ENCODE measurements at places on chromosomes 3 and 15.

DNA sequence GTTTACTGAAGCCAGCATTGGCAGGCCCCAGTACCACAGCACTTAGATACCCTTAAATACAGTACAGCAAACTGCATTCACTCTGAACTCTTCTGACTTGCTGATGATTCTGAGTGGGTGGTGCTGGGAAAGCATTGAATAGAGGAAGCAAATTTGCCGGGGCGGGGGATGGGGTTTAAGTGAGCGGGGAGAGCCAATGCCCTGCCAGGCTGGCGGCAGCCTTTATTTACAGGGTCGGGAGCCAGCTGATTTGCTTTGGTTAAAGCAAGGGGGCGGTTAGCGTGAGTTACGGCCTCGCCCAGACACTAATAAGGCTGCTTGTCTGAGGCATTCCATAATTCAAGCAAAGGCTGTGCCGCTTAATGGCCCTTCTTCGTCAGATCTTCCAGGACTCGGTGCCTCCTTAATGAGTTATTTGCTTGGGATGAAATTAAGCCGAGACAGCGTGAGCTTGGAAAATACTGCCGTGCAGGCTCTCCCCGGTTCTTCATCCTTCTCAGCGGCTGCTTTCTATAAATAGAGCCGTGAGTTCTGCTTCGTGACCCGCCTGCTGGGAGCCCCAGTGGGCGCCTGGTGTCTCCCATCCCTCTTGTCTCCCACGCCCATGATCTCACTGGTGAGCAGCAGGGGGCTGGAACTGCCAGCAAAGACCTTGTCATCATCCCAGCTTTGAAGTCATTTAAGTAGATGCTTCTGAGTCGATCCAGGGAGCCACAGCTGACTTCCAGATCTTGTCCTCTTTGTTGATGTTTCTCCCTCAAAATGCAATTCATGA is 25.8 kb downstream of the SPSB4 start:
- no peak for DNase-seq

DNA sequence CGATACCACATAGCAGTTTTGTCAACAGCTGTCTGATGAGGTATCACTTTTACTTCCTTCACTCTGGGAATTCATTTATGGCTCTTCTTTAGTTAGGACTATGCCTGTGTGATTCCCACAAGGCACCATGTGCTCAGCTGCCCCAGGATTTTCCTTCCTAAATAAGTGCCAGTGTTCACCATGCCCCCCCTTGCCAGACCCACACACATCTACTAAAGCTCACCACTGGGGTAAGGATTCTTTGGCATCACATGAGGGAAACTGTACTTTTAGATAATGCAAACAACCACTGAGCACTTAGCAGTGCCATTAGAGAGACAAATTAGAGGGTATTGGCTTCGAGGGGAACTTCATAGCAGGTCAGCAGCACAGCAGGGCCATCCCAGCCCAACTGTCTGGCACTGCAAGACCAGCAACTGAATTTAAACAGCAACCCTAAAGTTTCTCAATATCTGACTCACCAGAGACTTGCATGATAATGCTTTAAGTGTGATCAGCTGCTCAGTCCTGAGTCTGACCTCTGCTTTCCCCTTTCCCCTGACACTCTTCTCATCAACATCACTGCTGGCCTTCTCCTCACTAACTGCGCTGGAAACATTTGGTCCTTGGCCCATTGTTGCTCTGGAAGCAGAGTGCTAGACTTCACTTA is 114.3 kb downstream of the STAC start:
- no peak for DNase-seq

GRCh38 chr15:57591822-57592367 is at the start of gene MYZAP:
Gene MYZAP, plus strand, starts transcription at chr15:57591904. Its CDS starts 131 bp downstream, at chr15:57592035.
- no peak for DNase-seq

DNA sequence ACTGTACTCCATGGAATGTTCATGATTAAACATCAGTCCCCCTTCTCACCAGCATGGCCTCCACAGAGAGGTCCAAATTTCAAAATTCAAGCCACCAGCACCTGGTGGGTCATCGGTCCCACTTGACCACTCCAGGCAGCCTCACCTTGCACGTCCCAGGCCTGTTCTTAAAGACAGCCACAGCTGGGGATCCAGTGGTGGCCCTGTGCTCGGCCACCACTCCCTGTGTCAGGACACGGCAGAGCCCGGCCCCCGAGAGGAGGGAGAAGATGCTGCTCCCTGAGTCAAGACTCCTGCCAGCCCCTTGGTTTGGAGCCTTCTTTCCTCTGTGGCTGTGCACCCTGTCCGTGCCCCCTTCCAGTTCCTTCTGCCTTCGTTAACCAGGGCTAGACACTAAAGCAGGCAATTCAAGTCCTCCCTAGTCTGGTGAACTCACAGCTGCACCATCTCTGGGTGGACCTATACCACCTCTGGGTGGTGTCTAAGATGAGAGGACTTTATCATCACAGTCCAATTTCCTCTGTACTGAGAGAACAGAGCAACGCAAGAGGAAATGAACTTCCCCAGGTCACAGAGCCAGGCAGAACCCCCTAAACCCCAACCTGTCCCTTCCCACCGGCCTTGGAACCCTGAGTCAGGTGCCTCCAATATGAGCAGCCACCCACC is 97.1 kb downstream of the MEGF11 start:
- no peak for DNase-seq

- no peak for DNase-seq
These were observed 3.1 kb upstream of the EXOG start for GRCh38 chr3:38493031-38493430.

DNA sequence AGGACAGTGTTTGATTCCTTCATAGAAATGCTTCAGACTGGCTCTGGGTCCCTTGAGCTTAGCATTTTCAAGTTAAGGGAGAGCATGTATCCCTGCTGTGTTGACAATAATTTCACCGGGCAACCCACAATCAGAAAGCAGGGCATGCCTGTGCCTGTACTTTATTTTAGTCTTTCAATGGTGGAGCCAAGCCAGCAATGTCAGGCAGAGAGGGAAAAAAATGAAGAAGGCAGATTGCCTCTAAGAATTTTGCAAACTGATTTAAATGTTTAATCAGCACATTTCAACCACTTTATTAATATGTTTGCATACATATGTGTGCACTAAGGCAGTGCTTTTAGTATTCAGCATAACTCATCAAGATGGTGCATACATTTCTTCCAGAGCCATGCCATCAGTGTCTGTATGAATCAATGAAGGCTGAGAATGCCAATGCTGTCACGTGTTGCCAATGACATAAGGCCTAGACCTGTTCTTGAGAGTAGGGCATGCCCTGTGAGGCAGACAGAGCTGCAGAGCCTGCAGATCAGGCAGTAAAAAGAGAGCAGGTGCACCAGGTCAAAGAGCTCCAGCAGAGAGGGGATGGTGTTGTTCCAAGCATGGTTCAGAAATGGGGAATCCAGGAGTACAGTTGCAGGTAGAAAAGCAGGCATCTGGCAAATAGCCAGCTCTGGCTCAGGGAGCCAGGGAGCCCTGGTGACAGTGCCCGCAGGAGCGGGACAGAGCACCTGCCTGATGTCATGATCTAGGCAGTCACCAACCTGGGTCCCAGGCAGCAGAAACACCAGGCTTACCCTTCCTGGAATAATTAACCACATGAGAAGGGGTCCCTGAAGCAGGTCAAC is 508.5 kb downstream of the GABRG3 start:
- DNase-seq: no peak

DNA sequence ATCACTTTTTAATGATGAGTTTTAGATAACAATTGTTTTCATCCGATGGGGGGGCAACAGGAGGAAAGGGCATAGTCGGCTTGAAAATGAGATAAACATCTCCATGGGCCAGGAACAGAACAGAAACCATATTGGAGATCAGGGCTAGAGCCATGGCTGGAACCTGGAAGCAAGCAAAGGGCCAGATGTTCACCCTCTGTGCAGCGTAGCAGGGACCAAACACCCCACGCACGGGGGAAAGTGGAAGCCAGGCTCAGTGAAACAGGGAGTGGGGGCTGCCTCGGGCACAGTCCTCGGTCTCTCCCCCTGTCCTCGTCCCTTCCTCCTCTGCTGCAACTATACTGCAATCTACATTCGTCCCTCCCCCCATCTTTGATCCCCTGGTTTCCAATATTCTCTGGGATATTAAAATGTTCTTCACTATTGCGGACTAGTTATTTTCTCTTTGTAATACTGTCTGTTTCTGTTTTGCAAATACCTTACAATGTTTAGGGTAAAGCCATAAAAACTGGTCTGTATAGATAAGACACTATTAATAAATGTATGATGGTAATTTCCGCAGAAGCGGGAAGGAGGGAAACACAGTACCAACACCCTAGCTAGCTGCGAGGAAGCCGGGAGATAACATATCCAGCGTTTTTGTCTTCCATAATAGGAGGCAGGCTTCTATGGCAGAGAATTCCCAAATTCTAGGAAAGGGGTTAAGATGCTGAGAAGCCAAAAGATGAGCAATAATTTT is 121.5 kb downstream of the XXYLT1 start:
- DNase-seq: no peak
